MM.1S (cell line): ENCODE measurements at places on chromosomes 2 and 18.

GRCh38 chr18:77967071-77967470, 717.4 kb downstream of the GALR1 start:
- DNase-seq, result no peak

GRCh38 chr2:102021779-102022178, 30.0 kb downstream of the IL1R2 start:
- DNase-seq, result no peak

DNA sequence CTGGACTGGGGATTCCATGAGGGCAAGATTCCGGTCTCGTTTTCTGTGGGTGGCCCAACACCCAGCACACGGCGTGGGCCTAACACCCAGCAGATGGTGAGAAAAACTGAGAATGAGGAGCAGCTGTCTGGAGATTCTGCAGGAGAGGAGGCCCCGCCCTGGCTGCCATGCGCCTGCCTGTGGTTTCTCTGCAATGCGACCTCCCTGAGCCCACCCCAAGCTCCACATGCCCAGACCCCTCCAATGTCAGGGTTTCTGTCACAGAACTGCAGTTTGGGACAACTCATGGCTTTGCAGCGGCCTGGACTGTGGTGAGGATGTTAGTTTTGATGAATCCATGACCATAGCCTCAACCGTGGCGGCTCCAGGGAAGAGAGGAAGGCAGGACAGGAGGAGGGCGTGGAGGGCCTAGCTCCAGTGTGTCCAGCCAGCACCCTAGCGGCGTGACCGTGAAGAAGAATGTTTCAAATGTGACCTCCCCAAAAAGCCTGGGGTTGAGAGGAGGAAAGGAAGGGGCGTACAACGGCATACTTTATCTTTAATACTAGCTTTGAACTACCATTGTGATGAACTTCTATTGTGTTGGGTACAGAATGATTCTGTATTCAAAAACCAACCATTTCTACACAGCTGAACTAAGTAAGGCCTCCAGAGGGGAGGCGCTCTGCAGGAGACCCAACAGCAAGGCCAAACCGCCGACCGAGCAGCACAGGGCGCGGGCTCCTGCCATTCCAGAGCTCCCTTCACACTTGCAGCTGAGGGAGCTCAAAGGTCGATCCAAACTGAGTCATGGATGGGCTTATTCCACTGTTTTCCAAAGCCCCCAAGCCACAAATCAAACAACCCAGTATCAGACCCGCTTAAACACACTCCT, 3.4 kb downstream of the PXDN start:
- DNase-seq, result no peak

GRCh38 chr2:177970670-177971454, 101.7 kb downstream of the PDE11A start:
- DNase-seq, result no peak

- no peak for DNase-seq
These were observed 74.4 kb upstream of the ASB18 start for GRCh38 chr2:236338495-236339184.

- DNase-seq, result no peak
These were observed 113.0 kb downstream of the EFEMP1 start for GRCh38 chr2:55810622-55811020.

- no peak for DNase-seq
These were observed 61.2 kb upstream of the SLC39A10 start for GRCh38 chr2:195595825-195596224.

DNA sequence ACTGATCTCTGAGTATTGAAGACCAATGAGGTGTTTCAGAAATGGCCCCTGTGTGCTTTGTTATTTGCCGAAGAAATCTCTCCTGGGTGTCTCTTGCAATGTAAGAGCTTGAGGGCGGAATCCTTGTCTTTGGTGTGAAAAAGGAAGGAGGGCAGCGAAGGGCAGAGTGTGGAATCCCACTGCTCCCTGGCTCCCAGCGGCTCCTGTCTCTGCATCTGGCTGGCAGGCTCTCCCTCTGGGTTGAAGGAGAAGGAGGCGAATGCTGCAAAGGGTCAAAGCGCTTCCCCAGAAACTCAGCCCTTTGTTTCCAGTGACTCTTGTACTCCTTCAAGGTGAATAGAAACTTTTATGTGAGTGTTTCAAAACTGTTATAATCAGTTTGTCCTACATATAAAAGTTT, 457.5 kb downstream of the CNTNAP5 start:
- no peak for DNase-seq

DNA sequence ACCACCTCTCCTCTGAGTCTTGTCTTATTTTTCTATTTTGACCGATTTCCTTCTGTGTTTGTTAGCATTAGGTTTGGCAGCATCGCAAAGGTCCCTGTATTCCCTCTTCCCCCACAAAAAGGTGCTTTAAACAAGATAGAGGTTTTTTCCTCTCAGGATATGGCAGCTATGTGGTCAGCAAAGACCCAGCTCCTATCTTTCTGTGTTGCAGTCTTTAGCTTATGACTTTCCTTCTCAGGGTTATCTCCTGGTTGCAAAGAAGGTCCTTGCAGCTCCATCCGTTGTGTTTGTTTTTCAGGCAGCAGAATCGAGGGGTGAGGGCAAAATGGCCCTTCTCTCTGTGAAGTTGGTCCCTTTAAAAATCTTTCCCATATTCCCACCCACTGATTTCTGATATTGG, 38.4 kb downstream of the GALNT1 start:
- DNase-seq, result no peak

DNA sequence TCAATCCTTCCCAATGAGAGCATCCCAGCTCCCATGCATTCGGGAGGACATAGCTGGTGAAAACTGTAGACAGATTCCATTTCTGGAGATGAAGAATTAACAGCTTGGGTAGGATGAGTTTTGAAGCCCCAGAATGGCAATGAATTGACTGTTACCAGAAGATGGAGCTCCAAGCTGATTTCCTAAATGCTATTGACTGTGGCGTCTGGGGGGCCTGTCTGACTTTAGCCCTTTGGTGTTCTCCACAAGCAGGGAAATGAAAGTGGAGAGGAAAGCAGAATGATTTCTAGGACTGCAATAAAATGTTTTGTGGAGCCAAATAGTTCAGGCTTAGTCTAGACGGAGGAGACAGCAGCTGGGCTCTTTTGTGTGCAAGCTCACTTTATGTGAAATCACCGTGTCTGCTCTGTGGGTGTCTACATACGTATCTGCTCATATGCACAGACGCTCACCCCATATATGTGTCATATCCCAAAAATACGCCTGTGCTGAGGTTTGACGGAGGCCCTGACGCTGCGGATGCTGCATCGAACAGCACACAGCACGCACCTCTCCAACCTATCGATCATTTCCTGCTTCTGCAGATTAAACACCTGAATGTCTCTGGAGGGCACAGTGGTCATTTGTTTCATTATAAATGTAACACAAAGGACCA, 166.4 kb upstream of the PXDN start:
- no peak for DNase-seq

- DNase-seq, result no peak
These were observed 91.4 kb downstream of the RPRM start for GRCh38 chr2:153387203-153387602.

GRCh38 chr2:75098856-75099255, 100.5 kb downstream of the TACR1 start:
- no peak for DNase-seq

DNA sequence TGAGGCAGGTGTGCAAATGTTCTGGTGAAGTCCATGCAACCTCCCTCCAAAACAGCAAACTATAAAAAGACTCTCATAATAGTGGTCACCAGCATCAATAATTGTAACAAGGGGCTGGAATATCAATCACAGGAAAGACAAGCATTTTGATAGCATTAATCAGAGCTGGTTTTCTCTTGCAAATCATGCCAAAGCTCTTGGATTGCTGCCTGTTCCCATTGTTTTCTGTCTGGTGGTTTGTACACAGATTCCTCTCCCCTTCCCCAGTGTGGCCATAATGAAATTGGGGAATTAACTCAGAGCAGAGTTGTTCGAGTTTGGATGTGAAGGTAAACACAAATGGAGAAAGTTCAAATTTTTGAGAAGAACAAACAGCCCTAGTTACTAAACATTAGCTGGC, 134.2 kb downstream of the CDCA7 start:
- DNase-seq, result no peak

DNA sequence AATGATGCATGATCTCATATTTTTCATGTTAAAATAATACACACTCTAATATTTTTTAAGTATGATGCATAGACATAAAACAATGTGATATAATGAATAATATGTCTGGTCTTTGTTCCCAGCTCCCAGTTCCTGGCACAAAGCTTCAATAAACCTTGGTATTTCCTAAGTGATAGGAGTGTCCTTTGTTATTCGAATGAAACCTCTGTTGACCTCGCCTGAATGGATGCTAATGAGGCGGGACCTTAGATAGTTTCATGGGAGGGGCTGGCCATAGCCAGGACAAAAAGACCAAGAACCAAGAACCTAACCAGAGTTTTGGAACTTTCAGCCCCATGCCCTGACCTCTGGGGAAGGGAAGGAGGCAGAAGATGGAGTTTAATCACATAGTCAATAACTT, 257.7 kb upstream of the COPS8 start:
- no peak for DNase-seq

- peak; percentile 82 for DNase-seq
These were observed 562.8 kb downstream of the TNS1 start for GRCh38 chr2:217440000-217440399.

DNA sequence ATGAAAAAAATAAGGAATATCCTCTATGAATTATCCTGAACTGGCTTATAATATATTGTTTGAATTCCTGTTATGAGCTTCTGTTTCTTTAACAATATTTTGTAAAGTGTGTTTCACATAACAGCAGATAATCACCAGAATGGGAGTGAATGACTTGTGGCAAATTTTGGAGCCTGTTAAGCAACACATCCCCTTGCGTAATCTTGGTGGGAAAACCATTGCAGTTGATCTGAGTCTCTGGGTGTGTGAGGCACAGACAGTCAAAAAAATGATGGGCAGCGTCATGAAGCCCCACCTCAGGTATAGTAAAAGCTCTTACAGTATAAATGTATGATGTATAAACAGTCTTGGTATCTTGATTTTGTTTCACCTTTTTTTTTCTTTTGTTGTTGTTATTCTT, 5.9 kb downstream of the GEN1 start:
- DNase-seq, result no peak

DNA sequence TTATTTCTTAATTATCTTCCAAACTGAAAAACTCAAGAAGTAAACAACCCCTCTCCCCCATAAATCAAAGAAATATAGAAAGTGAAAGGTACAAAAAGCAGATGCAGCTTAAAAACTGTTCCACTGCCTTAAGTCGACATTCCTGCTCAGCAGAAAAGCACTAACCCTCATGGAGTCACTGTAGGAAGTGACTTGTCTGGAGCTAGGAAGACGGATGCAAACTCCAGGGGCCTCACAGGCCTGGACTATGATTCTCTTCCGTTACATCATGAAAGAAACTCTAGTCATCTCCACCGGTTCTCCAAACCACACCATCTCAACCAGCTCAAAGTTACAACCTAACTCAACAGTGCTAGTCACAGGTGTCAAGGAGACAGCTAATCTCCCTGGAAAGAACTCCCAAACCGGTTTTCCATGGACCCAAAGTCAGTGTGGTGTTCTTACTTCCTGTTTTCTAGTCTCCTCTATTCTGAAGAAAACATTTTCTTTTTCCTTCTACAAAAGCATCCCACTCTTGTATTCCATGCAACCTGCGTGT, 128.4 kb downstream of the PIEZO2 start:
- no peak for DNase-seq

- DNase-seq, result peak; percentile 51
These were observed 22.9 kb downstream of the RBM43 start for GRCh38 chr2:151238527-151239487.

DNA sequence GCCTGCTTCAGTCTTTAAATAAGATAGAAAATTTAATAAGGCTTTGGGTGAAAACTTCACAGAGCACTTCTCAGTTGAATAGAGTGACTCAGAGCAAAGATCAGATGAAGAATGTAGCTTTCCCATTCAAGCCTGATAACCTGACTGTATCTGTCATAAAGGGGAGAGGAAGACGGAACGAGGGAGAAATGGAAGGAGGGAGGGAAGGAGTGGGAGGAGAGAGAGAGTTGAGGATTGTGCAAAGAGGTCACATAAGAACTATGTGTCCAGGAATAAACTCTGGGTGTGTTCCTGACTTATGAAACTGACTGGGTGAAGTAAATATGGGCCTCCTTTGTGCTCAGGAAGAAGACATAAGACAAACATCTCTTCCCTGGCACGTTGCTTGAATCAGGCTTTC, 385.5 kb downstream of the LPIN1 start:
- DNase-seq, result no peak

GRCh38 chr18:59916746-59917145, 16.9 kb downstream of the PMAIP1 start:
- no peak for DNase-seq

GRCh38 chr2:146227152-146228019, 1617.4 kb upstream of the ACVR2A start:
- DNase-seq, result no peak

DNA sequence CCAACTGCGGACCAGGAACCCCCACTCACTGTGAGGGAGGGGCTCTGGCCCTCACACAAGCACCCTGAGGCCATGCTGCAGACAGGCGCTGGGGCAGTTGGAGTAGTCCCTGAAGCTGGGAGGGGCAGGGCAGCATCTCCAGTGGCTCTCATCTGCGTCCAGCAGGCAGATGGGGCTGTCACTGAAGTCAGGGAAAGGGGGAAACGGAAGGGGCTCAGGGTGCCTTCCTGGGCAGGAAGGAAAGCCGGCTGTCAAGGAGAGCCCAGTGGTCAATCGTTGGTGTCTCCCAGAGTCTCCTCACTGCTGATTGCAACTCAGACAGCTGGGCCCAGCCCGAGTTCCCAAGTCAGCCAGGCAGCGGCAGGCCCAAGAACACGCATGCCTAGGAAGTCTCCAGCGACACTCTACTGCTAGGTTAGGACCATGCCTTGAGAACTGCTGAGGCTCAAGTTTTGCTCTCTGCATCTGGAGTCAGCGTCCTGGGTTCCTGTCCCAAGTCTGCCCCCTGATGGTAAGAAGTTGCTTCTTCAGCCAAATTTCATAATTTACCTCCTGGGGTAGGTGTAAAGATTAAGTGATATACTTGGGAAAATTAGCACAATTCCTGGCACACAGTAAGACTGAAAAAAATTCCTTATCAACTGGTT, 27.4 kb upstream of the NMUR1 start:
- peak; percentile 86 for DNase-seq

GRCh38 chr2:190718652-190719526, 70.0 kb downstream of the NAB1 start:
- DNase-seq, result no peak

DNA sequence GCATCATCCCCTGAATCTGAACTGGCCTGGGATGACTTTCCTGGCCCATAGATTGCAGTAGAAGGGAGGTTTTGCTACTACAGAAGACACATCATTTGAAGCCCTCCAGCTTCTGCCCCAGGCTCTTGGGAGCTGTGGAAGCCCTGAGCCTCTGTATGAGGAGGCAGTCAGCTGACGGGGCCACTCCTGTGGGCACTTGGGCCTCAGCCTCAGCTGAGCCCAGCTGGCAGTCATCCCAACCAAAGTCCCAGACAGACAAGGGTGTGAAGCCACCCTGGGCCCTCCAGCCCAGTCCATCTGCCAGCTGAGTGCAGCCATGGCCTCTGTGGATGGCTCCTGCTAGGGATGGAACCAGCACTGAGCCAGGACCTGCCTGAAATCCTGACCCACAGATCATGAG, 502.3 kb upstream of the HS6ST1 start:
- DNase-seq, result no peak

DNA sequence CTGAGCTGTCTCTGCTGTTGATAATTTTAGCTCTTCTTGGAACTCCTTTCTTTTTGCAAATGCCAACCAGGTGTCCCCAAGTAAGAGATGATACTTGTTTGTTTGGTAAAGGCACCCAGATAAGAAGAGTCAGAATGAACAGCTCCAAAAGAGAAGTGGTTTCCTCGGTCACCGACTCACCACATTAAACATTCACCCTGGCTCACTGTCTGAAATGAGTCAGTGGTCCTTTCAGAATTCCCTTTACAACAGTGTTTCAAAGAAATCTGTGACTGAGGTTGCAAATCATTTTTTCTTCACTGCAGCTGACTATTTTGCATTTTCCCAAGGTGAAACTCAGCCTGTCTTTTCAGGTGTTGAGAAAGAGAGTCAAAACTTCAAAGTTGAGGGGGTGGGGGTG, 16.2 kb upstream of the CXCR4 start:
- no peak for DNase-seq
